ENCODE measurements at places on chromosomes 6 and 20.

- no peak for DNase-seq
These were observed 11.8 kb downstream of the PSMF1 start for GRCh38 chr20:1130058-1130694.

DNA sequence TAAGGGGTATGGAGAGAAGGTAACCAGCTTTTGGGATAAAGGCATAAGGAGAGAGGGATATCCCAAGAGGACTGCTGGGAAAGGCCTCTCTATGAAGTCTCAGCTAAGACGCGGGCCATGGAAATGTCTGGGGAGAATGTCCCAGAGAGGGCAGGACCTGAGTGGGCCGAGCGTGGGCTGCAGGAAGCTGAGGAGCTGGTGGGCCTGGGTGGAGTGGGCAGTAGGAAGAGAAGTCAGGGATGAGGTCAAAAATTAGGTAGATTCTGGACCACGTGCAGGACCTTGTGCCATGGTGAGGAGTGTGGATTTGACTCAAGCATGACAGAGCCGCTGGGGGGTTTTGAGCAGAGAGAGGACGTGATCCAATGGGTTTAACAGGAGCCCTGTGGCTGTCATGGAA is 66.5 kb upstream of the SULF2 start:
- no peak for DNase-seq

- DNase-seq = no peak
These were observed 17.4 kb downstream of the NKX2-2 start for GRCh38 chr20:21496452-21496851.

DNA sequence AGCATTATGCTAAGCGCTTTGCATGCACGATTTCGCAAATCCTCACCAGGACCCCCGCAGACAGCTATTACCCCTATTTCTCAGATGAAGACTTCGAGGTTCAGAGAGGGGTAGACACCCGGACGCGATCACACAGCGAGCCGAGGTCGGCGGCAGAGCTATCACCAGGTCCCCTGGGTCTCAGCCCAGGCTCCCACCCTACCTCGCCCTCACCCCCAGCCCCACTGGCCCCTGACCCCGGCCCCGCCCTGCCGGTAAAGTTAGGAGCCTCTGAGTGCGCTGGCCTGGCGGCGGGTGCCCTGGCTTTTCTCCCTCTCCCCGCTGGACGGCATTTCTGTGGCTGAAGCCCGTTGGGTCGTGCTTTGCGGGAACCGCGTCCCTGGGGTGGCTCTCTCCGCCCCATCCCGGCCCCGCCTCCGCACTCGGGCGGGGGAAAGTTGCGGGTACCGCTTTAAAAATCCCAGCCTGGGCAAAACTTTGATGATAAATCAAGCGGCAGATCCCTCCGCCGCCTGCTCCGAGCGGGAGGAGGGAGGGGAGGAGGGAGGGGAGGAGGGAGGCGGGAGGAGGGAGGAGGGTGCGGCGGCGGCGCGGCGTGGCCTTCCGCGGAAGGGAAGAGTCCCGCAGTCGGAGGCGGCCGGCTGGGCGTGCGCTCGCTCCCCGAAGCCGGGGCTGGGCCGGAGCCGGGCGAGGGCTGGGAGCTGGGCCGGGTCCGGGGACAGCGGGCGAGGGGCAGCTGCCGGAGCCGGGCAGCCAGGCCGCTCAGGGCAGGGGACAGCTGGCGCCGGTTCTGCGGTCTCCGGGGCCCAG is at the start of gene VSTM2L:
Gene VSTM2L (plus strand): TSS at position 624 of the 810 bp plus-strand sequence. CDS start 224 bp downstream, outside the sequence.
- DNase-seq = peak; percentile 71

DNA sequence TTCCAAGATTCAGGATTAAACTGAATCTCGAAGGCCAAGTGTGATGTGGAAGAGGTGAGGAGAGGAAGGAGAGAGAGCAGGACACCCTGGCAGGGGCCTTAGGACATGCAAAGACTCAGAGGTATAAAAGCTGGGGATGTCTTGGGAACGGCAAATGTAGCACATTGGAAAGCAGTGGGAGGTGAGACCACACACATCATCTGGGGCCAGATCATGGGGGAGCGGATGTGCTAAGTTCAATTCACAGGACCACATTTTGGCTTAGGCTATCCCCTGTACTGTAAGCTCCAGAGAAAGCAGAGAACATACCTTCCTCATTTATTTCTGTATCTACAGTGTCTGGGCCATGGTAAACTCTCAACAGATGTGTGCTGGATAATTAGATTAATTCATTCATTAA is 59.5 kb upstream of the MBOAT1 start:
- DNase-seq = no peak

DNA sequence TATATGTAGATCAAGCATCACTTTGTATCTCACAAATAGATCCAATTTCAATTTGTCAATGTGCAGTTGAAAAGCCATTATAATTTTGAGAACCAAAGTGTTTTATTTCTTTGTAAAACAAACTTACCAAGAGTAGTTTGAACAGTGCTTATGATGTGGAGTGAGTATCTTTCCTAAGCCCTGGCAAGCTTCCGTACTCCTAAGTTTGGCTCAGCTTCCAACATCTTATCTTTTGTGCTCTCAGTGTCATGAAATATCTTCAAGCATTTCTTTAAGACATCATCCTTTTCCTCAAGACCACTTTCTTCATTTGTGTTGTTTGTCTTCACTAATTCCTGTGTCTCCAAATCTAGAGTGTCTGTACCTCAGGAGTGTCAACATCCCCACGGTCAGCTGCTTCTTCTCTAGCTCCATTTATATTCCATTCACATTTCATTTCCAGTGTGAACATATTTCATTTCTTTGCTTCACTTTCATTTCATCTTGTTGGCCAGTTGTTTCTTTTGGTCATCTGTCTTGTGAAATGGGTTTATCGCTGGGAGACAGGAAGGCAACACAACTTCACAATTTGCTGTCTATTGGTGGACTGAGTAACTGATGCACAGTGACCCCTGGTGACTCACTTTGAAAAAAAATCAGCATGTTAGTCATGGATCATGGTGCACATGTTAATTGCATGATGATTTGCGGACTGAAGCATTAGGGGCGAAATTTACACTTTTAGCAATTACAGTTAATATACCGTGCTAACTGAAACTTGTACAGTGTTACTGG is 36.9 kb downstream of the SLC24A3 start:
- peak; percentile 72 for DNase-seq
